GM20000 (cell line): ENCODE measurements at places on chromosomes 1 and 21.
A peak's percentile ranks its signal among the peaks of the same experiment; 100 is the strongest.

- no peak for DNase-seq
Measured at GRCh38 chr1:214719207-214719606, 116.2 kb downstream of the CENPF start.

- DNase-seq = no peak
Measured at GRCh38 chr1:20948101-20948500, 161.0 kb upstream of the HP1BP3 start.

- peak; percentile 43 for DNase-seq
Measured at GRCh38 chr1:225866061-225866837, 15.9 kb downstream of the TMEM63A start.

GRCh38 chr1:186231861-186232436, 143.1 kb downstream of the TPR start:
- no peak for DNase-seq

GRCh38 chr1:245677461-245678240, 522.9 kb downstream of the KIF26B start:
- DNase-seq = no peak

GRCh38 chr1:177210071-177210470, 39.3 kb downstream of the BRINP2 start:
- DNase-seq = no peak

DNA sequence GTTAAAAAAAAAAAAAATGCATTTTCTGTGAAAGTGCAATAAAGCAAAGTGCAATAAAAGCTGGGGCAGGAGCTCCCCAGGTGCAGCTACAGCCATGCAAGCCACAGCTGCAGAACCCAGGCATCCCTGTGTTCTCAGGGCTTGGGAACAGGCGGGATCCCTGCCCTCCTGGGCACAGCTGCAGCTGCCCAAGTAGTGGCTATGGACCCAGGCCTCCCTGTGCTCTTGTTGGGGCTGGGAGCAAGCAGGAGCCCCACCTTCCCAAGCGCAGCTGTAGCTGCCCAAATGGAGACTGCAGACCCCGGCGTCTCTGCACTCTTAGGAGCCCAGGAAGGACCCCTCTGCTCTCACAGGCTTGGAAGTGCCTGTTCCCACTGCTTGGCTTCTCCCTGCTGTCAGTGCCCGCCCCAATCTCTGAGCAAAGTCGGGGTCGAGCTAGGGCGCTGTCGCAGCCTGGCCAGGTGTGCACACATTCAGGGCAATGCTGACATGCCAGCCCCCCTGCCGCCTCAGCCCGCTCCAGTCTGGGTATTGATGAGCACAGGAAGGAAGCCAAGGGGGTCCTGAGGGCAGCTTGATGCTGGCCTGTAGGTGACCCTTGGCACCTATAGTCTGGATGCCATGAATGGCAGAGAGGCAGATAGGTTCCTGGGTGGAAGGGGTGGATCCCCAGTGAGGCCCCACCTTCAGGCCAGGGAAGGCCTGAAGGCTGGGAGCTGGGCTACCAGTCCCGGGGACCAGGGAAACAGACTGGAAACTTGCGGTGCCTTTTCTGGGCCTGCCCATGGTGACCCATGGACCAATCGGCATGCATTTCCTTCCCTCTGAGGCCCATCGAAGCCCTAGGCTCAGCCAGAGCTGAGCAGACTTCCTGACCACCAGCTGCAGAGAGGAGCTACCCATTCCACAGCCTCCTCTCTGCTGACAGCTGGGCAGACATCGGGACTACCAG, 58.6 kb downstream of the RRAGC start:
- DNase-seq = no peak

GRCh38 chr1:243291292-243291691, 35.5 kb downstream of the SDCCAG8 start:
- no peak for DNase-seq

- no peak for DNase-seq
Measured at GRCh38 chr1:161511018-161511755, 5.9 kb downstream of the FCGR2A start.

DNA sequence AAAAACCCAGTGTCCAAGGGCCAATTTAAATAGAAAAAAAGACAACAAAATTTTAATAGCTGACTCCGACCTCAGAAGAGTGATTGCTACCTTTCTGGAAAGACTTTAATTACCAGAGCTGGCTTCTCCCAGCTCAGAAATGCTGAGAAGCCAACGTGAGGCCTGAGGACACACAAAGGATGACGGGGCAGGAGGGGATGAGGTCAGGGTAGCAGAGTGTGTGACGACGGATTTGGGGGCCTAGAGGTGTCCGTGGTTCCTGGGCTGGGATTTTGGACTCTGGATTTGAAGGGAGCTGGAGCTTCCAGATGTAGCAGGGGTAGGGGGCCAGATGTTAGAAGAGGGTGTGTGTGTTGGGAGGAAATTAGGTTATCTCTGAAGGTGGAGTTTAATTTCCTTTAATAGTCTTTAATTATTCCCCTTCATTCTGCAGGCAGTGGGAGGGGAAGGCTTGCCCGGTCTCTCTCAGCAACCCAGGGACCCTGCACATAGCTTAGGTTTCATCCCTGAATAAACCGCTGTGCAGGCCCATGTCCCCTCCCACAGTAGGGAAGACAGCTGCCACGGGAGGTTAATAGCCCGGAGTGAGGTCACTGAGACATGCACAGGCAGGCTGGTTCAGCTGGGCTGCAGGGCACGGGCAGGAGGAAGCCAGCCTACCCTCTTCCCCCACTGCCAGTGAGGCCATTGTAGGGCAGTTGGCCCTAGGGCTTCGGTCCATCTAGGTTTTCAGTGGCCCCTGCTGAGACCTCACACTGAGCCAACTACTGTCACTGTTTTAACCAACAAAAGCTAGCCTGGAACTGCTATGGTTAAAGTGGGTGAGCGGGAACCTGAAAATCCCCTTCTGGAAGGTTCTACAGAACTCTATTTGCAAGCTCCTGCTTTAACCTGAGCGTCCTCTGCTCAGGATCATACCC, 3.8 kb upstream of the PADI3 start:
- no peak for DNase-seq

GRCh38 chr1:233005703-233006102, 55.3 kb downstream of the NTPCR start:
- no peak for DNase-seq

GRCh38 chr1:90707363-90707710, 9.8 kb downstream of the BARHL2 start:
- DNase-seq = peak; percentile 47

GRCh38 chr1:88001460-88001859, 672.8 kb downstream of the LMO4 start:
- no peak for DNase-seq

DNA sequence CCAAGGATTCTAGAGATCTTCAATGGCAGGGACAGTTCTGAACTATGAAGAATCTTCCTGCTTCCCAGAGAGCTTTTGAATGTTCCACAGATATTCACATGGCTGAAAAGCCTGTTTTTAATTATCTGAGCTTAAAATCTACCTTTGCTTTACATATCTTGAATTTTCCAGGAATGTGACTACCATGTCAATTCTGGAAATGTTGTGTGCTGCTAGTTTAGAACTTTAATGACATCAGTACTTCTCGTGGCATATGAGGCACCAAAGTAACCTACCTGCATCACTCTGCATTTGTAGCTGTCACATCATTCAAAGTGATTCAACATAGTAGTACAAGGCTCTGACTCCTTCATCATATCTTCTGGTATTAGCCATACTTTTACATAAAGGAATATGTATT, 122.7 kb upstream of the NFIA start:
- DNase-seq = no peak

DNA sequence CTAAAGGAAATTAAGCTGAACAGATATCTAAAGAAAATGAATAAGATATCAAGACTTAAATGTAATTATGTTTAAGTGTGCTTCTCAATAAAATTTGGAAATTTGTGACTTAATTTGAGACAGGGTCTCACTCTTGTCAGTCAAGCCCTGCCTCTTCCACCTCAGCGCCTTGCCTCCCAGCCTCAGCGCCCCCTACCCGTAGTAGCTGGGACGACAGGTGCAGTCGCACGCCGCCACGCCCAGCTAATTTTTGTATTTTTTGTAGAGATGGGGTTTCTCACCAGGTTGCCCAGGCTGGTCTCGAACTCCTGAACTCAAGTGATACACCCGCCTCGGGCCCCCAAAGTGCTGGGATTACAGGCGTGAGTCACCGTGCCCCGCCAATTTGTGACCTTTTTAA, 117.0 kb downstream of the CLEC20A start:
- no peak for DNase-seq

DNA sequence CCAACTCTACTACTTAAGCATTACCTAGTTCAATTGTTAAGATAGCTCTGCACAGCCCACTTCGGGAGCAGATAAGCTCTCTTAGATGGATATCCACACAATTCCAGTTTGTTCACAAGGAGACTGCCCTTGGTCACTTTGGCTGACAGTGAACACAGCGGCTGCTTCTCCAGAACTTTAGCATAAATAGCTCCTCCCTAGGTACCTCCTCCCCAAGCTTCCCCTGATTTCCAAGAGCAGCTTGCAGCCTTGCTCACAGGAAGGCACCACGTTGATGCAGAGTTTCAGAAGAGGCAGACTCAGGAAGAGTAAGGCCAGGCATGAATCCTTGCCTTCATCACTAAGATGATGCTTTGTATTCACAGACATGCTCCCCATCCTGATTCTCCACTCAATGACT, 24.7 kb downstream of the TFF3 start:
- no peak for DNase-seq

DNA sequence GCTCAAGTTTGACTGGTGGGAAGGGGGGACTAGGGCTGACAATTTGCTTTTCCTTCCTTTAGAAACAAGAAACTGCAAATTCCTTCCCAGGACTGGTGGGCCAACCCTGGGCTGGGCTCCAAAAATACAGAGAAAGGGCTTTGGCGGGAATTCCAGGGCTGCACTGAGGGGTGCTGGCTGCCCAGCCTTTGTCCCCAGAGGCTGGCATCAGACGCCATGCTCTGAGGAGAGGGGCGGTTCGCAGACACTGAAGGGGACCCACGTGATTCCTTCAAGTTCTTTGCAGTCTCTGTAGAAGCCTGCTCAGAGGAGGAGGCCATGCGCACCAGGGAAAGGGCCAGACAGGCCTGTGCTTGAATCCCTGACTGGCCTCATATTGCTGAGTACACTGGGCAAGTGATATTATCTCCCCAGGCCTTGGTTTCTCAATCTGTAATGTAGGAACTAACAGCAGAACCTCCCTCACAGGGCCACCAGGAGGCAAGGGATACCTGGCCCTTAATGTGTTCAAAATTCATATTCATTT, 119.5 kb downstream of the EPHB2 start:
- no peak for DNase-seq
